Renal cortex interstitium (tissue), 15 donors: ENCODE measurements at places on chromosomes 11 and 22. TPM values are rescaled to one million over a fixed set of nuclear protein-coding genes. Genes with fewer than 3 reads are reported as not detected.

The ZDHHC13 gene
- polyA plus RNA-seq, result 19.1 TPM

DNA sequence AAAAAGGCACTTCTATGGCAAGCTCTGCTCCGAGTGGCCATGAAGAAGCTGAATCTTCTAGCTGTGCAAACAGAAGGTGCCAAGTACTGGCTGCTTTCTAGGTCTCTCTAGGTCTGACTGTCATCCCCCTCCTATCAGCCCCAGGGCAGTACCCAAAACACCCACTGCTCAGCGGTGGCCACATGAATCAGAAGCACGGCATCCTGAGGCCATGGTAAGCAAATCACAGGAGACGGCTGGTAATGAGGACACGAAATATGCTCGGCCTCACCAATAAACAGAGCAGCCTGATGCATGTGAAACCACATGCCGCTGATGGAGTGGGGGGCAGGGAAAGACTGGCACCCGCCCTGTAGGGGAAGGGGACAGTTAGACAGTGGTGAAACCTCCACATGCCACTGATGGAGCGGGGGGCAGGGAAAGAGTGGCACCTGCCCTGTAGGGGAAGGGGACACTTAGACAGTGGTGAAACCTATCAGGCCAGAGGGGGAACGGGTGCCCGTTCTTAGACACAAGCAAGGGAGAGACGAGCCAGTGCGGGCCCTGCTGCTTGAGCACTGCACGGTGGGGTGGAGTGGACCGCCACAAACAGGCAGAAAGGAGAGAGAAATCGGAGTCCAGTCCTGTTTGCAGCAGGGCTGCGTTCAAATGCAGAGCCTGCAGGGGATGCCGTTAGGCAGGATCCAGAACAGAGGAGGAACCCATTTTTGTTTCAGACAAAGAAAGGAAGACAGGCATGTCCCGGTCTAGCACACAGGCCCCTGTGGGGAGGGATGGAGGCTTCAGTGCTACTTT, 29.9 kb upstream of the MOB2 start:
- DNase-seq, result no peak

- no peak for DNase-seq
These were observed 5.7 kb upstream of the PLAAT3 start for GRCh38 chr11:63619967-63620366.

DNA sequence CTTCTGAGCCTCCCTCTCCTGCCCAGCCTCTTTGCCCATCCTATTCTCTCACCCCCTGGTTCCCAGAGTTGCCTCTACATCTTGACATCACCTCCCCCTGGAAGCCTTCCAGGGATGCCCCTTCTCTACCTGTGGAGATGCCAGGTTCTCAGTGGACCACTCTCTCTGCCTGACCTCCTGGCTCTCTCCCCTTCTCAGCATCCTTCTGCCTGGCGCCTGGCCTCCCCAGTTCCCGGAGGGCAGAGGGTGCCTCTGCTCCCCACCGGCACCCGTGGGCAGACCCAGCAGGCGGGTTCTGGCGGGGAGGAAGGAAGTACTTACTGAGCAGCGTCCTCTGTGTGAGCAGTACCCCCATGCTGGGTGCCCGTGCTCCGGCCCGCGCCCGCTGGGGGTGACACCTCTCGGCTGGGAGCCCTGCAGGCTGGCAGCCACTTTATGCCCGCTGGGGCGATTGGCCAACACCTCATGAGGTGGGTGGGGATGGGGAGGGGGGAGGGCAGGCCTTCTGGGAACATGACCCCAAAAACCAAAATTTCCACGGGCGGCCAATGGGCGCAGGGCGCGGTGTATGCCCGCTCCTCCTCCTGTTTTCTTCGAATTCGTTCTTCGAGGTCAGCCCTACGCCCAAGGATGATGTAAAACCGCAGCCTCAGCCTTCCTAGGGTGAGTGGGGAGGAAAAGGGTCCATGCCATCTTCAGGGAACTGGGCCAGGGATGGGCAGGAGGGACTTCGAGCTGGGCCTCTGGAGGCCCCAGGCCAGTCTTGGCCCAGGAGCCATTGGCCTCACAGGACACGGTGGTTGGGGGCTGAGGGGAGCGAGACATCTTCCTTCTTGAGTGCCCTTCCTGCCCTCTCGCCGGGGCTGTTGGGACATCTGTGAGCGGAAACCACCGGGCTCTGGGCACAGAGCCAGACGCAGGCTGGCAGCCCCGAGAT, at the start of gene OSM:
OSM (minus strand) TSS at position 407 of the 937 bp plus-strand sequence; CDS start at position 355, 52 bp downstream.
- no peak for DNase-seq

GRCh38 chr22:39434721-39435120, 22.1 kb upstream of the MGAT3 start:
- no peak for DNase-seq

The UPK3A gene
- polyA plus RNA-seq, result 0.65 TPM

The CCDC88B gene
- polyA plus RNA-seq, result 5.0 TPM

GRCh38 chr11:92180226-92180625, 44.4 kb upstream of the FAT3 start:
- DNase-seq, result no peak
